Naive thymus-derived CD8-positive, alpha-beta T cell (primary cell): ENCODE measurements at places on chromosomes 1 and 21.
A peak's percentile ranks its signal among the peaks of the same experiment; 100 is the strongest.

DNA sequence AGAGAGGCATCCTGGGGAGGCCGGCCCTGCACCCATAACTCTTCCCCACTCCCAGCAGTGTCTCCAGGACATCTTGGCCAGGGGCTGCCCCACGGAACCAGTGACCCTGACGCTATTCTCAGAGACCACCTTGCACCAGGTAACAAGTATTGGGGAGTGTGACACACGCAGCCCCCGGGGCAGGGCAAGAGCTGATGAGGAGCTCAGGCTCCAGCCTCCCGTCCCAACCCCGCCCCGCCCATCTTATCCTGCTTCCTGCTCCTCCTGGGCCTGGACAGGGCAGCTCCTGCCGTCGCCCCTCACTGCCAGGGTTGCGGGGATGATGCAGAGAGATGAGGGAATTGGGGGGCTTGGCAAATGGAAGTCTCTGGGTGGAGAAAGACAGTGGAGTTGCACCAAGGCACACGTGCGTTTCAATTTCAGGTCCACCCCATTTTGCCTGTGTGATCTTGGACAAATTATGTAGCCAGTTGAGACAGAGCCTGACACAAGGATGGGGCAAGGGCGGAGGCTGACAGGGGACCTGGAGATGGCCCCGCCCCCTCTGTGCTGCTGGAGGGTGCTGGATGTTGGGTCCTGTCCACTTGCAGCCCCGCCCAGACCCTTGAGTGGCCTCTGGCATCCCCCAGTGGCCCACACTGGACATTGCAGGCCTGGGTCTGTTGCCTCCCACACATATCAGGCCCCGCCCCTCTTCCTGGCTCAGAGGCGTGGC is 10.7 kb downstream of the CLCNKA start:
- DNase-seq, result peak; percentile 20

DNA sequence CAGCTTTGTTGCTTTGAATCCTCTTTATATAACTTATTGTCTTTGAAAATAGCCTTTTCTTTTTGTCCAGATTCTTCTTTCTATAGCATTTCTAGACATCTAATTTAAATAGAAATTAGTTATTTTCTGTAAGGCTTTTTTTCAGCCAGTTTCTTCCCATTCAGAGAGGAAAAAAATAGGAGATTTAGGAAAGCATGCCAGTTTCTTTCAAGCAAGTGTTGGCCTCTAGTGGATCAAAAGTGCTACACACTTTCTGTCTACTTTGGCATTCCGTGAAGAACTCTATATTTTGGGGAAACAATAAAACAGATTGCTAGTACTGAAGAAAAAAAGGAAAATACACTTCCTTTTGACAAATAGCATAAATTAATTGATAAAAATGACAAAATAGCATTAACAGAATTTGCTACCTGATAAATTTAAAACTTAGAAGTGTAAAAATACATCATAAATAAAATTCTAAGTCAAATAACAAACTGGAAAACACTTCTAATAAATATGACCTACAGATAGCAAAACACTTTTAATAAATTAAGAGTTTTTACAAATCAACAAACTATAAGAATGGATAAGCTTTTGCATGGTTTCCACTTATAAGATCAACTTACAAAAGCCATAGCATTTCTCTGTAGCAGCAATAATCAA is 13.1 kb upstream of the EXO1 start:
- no peak for DNase-seq

GRCh38 chr21:41977034-41977950 is 23.5 kb upstream of the C2CD2 start:
- no peak for DNase-seq

- no peak for DNase-seq
These were observed 69.8 kb downstream of the KCNT2 start for GRCh38 chr1:196538473-196538872.

GRCh38 chr1:203504400-203505250 is 10.7 kb downstream of the OPTC start:
- DNase-seq, result peak; percentile 88

DNA sequence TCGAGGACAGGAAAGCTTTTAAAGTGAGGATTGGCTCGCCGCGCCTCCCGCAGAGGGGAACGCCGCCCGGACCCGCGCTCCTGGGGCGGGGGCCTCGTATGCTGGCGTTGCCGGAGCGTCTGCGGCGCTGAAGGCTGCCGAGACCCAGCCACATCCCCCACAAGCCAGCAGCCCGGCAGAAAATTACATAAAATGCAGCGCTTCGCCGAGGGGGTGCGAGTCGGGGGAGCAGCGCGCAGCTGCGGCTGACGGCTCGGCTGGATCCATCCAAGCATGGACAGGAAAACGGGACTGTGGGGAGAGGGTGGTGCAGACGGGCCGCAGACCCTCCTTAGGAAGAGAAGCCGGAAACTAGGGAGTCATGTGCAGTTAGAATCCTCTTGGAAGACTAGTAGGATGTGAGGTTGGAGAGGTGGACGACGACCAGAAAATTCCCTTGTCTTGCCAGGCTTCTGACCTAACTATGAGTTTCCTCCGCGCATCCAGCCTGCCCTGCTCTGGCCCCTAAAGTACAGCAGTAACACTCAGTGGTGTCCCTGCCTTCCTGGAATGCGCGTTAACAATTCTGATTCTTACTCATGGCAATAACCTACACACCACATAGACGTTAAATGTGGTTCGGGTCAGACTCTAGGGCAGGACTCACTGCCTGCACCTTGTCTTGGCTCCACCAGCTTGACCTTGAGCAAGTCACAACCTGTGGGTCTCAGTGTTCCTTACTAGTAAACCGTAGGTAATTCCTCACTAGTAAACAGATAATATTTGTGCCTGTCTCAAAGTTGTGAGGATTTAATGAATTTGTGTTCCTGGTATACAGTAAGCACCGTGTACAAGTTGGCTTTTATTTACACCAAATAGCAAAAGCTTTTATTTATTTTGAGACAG is 953 bp upstream of the BRWD1 start:
- peak; percentile 60 for DNase-seq

- no peak for DNase-seq
These were observed 139.6 kb downstream of the S1PR1 start for GRCh38 chr1:101376121-101377083.

- DNase-seq, result no peak
These were observed 2.6 kb downstream of the RIMS3 start for GRCh38 chr1:40662864-40663263.

DNA sequence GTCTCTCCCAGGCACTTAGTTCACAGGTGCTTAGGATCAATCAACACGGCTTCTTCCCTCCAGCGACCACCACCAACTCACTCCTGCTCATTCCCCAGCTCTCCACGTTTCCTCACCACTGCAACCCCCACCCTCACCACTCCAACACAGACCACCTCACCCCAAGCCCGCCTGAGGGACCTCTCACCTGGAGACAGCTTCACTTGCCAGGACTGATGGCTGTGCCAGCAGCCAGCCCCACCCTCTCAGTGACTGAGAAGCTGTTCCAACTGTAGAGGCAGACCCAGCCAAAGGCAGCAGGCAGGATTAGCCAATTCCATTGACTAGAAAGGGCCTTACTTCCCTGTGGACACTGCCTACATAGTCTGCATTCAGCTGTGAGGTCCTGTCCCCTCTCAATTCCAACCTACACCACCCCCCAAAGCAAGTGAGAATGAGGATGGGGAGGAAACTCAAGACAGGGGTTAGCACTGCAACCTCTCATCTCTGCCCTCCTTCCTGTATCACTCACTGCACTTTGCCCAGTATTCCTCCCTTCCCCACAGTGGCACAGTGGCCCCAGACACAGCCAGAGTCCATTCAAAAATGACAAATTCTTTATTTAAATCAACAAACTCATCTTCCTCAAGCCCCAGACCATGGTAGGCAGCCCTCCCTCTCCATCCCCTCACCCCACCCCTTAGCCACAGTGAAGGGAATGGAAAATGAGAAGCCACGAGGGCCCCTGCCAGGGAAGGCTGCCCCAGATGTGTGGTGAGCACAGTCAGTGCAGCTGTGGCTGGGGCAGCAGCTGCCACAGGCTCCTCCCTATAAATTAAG is 7.6 kb downstream of the TAGLN2 start:
- DNase-seq, result no peak

DNA sequence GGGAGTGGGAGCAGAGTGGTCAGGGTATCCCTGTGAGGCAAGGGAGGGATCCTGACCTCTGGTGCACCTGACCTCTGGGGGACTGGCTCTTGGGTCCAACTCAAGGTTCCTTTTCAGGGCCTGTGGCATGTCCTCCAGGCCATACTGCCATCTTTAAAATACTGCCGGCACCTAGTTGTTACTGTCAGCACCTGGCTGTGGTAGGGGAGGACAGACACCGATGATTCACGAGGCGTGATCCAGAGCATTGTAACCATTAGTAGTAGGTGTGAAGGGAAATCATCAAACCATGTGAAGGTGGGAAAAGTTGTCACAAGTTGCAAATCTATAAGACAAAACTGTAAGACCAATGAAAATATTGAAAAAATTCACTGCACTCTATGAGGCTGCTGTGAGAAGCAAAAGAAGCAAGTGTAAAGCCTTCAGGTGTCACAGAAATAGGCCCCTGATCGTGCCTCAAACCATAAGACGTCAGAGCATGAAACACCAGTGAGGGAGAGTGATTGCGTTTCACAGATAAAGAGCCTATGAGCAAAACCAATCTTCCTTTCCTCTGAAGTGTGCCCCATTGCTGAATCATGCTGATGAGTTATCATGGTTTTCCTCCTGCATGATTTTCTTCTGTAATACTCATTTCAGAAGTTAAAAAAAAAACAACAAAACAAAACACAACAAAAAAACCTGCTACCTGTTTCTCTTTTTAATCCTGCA is 55.3 kb downstream of the CDC7 start:
- peak; percentile 75 for DNase-seq

- DNase-seq, result no peak
These were observed 5.4 kb downstream of the VPS45 start for GRCh38 chr1:150072959-150073358.

DNA sequence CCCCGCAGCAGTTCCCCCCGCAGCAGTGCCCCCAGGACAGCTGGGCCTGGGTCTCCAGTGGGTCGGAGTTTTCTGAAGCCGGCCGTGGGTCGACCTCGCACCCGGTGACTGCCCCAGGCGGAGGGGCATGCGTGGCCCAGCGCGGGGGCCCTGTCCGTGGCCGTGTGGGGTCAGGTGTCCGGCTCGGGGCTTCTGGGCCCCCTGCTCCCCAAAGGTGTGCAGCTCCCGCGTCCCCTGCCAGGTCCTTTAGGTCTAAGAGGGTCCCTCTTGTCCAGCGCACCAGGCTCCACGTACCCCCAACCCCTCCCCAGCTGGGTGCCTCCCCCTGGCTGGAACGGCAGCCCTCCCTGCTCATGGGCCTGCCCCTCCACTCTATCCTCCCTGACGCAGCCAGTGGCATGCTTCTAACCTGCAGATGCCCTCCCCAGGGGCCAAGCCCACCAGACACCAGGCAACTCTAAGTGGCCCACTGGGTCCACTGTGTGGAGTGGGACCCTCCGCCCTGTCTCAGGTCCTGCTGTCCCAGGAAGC is 5.9 kb upstream of the HES4 start:
- DNase-seq, result no peak

- DNase-seq, result no peak
These were observed 1383.7 kb downstream of the MRPL39 start for GRCh38 chr21:24223624-24224023.

DNA sequence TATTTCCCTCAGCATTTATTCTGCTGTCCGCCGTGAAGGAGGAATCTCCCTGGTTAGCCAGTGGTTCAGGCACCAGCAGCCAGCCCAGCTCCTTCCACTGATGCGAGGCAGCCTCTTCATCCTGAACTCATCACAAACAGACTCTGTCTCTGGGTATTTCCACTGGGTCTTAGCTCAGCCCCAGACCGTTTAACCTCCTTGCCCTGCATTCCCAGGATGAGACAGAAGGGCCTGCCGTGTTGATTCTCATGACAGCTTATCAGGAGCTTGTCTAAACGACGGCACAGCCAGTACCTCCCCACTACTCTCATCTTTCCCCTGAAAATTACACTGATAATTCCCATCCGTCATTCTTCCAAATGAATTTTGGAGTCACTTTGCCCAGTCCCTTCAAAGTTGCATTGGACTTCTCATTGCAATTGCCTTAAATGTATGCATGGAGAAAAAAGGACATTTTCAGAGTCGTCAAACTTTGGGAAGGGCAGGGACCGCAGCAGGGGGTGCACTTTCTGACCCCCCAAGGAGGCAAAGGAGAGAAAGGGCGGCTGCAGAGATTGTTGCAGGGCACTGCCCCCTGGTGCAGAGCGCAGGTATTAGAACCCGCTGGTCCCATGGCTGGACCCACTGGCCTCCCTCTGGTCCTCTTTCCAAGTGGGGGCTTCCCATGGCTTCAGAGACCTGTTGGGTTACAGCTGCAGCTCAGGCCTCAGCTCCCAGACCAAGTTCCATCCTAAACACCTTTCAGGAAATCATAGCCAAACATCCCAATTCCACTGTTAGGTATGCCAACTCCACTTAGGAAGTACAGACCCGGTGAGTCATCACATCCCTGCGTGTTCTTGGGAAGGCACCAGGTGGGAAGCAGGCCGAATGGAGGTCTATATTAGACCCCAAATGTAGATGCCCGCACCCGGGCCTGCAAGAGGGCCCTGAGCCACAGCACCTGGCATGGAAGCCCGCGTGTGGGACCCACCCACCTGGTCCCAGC is 3.7 kb upstream of the MEGF6 start:
- no peak for DNase-seq

DNA sequence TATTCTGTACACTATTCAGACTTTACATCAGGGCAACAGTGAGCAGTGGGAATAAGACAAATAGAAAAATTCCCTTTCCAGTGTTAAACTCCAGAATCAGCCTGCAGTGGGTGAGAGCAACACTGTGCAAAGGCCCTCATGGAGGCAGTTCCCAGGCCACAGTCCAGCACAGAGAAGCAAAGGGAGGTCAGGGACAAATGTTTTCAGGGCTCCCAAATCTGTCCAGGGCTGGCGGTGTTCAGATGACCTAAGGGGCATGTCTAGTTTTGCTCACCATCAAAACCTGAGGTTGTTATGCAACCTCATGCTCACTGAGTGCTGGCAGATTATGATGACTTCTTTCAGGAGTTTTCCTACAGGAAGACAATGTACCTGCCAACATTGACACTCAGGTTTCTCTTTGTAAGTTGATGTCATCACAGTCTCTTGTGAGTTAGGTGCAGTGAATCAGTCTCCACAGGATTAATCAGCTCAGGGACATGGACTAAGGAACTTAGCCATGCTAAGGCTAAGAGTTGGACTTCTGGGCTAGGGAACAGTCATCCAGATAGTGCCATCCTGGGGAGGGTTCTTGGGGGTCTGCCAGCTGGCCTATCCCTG is 3.6 kb upstream of the LCE5A start:
- no peak for DNase-seq

GRCh38 chr1:64234714-64235113 is 31.3 kb downstream of the UBE2U start:
- no peak for DNase-seq
